Activated naive CD8-positive, alpha-beta T cell treated with anti-CD3 and anti-CD28 coated beads for 36 hours (primary cell): ENCODE measurements at places on chromosomes 5 and 9. TPM values are rescaled to one million over a fixed set of nuclear protein-coding genes. Genes with fewer than 3 reads are reported as not detected.

Gene CHSY3
- total RNA-seq = not detected

- H3K4me1 ChIP-seq = no peaks in the 10 kb centered on the region
- no peak overlapping the region for H3K27ac ChIP-seq
- H3K27me3 ChIP-seq = no peaks in the 10 kb centered on the region
- no peaks in the 10 kb centered on the region for H3K36me3 ChIP-seq
- H3K4me3 ChIP-seq = no peak overlapping the region
- DNase-seq = no peak
Observed at GRCh38 chr5:64295101-64295500, 129.5 kb downstream of the RNF180 start.

- H3K27ac ChIP-seq = no peak overlapping the region
- peaks cover 2% of the 10 kb centered on the region for H3K36me3 ChIP-seq
Observed at GRCh38 chr9:3840961-3841360, 315.2 kb upstream of the RFX3 start.

Gene SLC34A3
- not detected for total RNA-seq

Gene LCN9
- not detected for total RNA-seq
